ENCODE measurements at places on chromosomes 3 and 15. TPM values are rescaled to one million over a fixed set of nuclear protein-coding genes. Genes with fewer than 3 reads are reported as not detected.

SLC6A1 gene
- not detected for total RNA-seq

GOLGA8O gene
- 0.09 TPM for total RNA-seq

SCG3 gene
- total RNA-seq = not detected

KBTBD12 gene
- under 0.01 TPM for total RNA-seq

ARL14 gene
- not detected for total RNA-seq

MITF gene
- 6.1 TPM for total RNA-seq

P3H2 gene
- total RNA-seq = 15.6 TPM

GRCh38 chr3:175075269-175075668 lies 216.1 kb downstream of the NAALADL2 start:
- DNase-seq = peak; percentile 22

DNA sequence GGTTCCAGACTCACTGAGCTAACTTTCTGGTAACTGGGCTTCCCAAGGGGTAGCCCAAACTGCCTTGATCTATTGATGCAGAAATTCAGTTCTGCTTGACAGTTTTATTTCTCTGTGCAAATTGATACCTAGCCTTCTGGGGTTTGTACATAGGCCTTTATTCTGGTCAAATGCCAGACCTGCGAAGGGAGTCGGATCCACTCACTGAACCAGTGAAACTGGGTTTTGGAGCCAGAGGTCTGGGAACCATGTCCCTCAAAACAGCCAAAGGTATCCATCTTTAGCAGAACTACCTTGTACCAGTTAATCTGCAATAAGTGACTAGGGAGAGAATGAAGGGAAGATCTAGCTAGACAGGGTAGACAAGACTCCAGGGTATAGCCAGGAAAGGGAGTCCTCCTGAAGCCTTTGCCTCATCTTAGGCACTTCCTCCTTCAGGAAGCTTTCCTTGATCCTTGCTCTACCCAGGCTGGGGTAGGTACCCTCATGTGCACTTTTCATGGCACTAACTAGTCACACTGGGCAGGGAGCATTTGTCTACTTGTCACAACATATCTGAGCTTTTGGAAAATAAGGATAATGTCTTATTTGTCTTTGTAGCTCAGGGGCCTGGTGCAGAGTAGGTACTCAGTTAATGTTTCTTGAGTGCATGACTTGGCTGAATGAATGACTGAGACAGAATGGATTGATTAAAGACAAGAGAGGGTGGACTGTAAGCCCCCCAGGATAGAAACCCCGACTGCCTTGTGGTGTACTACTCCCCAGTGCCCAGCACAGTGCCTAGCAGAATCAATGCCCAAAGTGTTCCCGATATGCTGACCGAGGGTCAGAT lies 1.4 kb upstream of the SNX33 start:
- no peak for DNase-seq

DNA sequence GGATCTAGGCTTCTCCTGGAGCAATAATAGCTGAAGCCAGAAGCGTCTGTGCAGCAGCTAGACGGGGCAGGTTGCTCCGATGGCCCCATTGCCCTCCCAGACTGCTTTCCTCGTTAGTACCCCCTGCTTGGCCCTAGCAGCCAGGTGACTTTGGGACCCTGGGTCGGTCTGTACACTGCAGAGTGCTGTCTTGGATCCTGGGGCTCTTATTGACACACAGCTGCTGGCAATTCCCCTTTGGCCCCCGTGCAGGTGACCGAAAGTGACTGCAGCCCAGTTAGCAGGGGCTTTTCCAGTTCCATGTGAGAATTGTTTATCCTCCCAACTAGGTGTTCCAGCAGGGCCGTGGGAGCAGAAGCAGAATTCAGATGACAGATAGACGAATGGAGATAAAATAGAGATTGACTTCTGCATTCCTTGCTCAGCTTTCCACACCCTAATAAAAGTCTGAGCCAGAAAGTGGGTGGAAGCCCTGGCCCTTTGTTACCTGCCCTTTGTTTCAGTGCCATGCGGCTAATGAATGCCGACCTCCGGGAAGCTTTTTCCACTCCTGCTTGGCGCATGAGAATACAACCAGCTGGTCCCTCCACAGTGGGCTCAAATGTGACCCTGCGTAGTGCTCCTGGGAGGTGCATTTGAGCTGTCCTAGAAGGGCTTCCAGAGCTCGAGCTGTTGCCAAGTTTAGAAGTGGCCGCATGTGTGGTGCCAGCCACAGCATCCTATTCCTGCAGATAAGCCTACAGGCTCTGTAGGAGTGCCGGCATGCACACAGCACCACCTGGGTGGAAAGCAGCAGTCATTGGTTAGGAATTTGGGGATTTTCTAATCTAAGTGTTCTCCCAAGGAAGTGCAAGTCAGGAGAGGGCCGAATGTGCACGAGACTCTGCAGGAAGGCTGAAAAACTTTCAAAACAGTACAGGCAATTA lies 94.4 kb downstream of the SLCO3A1 start:
- peak; percentile 73 for DNase-seq

- DNase-seq = no peak
Observed at GRCh38 chr15:59833366-59833765, 144.2 kb upstream of the BNIP2 start.

GRCh38 chr15:69540622-69541021 lies 88.0 kb downstream of the RPLP1 start:
- DNase-seq = no peak

DNA sequence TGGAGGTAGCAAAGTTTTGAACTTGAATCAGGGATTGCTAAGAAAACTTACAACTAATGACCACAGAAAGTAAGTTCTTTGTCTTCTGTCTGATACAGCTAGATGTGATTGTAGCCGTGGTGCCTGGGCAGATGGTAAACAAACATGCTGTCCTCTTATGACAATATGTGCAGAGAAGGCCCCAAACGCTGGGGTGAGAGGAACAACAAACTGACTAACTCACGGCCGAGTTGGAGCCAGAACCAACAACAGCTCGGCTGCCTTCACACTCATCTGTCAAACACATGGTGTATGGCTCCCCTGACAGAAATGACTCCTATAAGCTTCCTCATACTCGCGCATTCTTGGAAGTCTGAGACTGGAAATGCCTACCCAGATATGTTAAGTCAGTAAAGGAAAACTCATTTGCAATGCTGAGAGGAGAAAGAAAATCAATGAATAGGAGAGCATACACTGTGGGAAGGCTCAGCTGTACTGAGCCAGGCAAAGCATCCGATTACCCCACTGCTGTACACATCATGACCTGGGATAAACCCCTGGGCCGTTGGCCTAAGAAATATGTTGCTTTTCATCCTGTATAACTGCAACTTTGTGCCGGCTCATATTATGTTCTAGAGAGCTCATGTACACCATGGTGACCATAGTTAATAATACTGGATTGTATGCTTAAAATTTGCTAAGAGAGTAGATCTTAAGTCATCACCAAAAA lies 5.7 kb downstream of the THBS1 start:
- peak; percentile 62 for DNase-seq

DNA sequence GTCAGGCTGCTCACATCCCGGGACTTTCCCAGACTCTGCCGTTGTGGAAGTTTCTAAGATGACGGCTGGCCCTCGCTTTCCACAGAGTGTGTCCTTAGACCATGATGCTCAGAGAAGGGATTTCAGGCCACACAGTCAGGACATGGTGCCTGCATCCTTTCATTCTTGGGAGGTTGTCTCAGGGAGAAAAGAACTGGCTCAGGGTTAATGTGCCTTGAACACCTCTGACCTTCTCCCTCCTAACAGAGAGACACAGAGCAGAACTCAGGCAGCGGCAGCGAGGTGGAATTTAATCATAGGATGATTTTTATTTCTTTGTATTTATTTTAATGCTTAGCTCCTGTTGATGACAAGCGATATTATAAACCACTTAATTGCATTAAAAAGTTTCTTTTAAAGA lies 96.9 kb upstream of the ATP2B2 start:
- no peak for DNase-seq

GRCh38 chr15:51341366-51342226 lies at the start of gene GLDN:
Gene GLDN, plus strand, starts transcription at chr15:51341655. Its CDS starts 30 bp downstream, at chr15:51341685.
- DNase-seq = no peak

DNA sequence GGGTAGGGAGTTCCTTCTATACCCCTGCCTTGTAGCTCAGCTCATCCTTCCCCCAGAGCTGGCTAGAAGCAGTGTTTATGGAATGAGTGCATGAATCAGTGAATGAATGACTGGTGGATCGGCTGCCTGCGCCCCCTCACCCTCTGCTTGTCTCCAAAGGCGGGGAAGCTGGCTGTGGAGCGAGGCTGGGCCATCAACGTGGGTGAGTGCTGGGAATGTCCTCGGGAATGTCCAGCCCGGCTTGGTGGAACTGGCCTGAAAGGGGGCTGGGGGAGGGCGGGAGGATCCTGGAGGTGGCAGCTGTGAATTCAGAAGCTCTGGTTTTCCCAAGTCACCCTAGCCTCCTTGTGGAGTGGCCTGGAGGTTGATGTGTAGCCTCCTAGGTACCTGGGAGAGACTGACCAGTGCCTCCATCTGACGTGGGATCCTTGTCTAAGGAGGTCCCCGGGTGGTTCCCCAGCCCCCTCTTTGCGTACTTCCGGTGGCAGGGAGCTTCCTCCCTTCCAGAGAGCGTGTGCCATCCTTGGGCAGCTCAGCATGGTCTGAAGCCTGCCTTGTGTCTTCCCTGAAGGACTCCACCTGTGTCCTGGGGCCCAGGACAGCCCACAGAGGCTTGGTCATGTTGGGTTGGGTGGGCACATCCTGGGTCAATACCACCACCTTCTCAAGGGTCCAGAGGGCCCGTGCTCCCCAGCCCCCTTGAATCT lies 18.4 kb downstream of the HDAC11 start:
- DNase-seq = no peak

- no peak for DNase-seq
Observed at GRCh38 chr3:16794257-16794656, 90.5 kb upstream of the PLCL2 start.

- DNase-seq = peak; percentile 90
Observed at GRCh38 chr3:125585595-125586223, 9.6 kb downstream of the OSBPL11 start.

DNA sequence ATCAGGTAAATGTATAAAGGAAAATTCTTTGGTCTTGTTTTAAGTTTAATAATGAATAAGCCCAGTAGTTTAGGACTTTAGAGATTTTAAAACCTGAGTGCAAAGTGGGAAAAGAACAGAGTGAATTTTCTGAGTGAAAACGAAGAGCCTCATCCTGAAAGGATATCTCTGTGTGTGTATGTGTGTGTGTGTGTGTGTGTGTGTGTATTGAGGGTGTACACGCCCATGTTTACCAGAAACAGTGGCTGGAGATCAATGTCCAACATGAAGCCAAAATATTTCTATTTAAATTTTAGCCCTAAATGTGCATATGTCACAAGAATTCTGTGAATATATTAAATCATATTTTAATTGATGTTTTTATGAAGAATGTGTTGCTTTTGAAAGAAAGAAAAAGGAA lies 549.9 kb downstream of the CADM2 start:
- no peak for DNase-seq

- peak; percentile 84 for DNase-seq
Observed at GRCh38 chr3:4994823-4995499, 15.7 kb downstream of the BHLHE40 start.

DNA sequence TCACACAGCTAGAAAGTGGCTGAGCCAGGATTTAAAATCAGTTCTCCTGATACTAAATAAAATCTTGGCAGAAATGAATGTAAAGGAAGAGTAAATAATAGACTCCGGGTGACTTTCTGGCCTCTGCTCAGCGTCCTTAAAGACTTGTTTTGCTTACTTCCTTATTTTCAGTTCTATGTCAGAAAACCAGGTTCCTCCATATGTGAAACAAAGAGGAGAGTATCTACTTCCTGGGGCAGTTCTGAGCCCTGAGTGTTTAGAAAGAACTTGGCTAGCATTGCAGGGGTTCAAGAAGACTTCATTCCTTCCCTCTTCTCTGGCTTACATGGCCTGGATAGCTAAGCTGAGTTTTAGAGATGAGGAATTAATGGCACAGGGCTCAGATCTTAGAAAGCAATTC lies 222.8 kb upstream of the TLE3 start:
- DNase-seq = no peak

- no peak for DNase-seq
Observed at GRCh38 chr3:171349392-171349791, 110.8 kb downstream of the TNIK start.

Measured in fibroblast of the aortic adventitia (primary cell).